ENCODE measurements at places on chromosomes 4 and X.
A peak's percentile ranks its signal among the peaks of the same experiment; 100 is the strongest.

DNA sequence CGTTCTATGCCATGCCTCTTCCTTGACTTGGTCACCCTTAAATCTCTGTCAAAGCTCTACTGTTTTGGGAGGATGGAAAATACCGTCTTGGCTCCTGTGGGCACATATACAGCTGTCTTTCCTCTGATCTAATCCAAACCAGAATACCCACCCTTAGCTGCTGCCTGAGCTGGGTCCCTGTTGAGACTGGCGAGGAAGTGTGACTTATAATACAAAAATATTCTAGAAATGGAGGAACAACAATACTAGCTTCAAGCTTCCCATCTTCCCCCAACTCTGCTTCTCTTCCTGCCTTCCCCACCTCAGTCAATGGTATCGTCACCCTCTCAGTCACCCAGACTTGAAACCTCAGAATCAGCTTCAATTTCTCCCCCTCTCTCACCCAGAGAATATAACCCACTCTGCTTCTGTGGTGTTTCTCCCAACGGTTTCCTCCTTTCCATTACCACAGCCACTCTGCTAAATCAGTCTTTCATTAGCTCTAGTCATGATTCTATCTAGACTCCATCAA, 599 bp upstream of the IL2RG start:
- DNase-seq = peak; percentile 26

- DNase-seq = no peak
Observed at GRCh38 chrX:56125946-56126345, 106.2 kb upstream of the KLF8 start.

- no peak for DNase-seq
Observed at GRCh38 chr4:175071123-175071522, 153.0 kb downstream of the ADAM29 start.

DNA sequence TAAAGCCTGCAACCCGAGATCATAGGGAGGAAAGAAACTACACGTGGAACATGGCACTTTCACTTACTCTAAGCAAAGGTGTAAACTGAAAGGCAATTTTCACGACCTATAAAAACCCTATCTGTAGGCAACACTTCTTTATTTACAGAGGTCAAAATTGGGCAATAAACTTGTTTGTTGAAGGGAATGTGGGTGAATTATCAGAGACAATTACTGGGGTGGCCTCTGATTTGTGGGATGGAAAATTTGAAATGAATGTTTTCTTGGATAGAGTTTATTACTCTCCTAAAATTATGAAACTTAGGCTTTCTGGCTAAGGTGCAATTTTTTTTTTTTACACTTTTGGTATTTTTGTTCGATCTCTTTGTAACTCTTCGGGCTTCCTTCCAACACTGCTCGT, 734.1 kb upstream of the TENM3 start:
- DNase-seq = no peak

GRCh38 chrX:148588649-148589310, 88.4 kb downstream of the AFF2 start:
- DNase-seq = no peak

- DNase-seq = no peak
Observed at GRCh38 chrX:70169281-70169680, 8.0 kb upstream of the DGAT2L6 start.

DNA sequence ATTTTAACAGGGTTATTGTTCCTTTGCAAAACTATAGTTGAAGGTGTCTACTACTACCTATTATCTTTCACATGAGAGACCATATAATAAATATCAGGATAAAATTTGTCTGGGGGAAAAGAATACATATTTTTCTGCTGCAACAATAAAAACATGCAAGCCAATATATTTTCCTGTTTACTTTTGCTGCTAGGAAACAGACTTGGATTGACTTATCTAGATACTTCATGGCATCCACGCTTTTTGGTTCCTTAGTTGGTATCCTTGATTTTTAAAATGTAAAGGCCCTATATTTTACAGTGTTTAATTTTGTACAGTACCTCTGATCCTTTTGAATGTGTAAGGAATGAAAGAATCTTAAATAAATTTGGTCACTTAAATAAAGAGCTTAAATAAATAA, 150.6 kb downstream of the GPC3 start:
- no peak for DNase-seq

- peak; percentile 68 for DNase-seq
Observed at GRCh38 chrX:11137543-11138139, 26.5 kb downstream of the HCCS start.

GRCh38 chr4:184815046-184815877, 10.5 kb downstream of the ACSL1 start:
- peak; percentile 92 for DNase-seq

DNA sequence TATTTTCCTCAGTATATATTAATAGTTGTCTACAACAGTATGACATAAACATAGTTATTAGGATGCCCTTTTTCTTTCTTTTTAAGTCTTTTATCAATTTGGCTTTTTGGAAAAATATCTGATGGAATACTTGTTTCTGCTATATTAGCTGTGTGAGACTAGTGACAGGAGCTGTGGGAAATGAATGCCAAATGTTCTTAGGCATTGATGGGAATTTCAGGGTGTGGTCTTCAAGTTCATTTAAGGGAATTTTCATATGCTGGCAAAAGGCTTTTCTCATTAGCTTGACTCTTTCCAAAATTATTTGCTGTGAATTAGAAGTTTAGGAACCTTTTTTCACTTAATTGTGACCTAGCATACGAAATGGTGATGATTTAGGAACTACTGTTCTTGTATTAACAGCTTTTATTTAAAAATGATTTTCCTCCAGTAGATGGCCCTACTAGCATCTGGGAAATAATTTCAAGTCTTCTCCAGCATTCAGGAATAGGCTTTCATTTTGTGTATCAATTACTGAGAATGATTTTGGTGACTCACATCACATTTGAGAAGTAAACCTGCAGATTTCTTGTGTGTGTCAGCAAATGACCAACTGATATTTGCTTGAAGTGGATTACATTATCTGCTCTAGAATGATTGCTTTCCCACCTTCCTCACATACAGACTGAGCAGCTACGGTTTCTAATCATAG, 70.9 kb downstream of the HTT start:
- peak; percentile 26 for DNase-seq

GRCh38 chr4:165751882-165752281, 121.2 kb upstream of the TLL1 start:
- no peak for DNase-seq

GRCh38 chr4:163610648-163611047, 116.2 kb downstream of the TMA16 start:
- DNase-seq = no peak

DNA sequence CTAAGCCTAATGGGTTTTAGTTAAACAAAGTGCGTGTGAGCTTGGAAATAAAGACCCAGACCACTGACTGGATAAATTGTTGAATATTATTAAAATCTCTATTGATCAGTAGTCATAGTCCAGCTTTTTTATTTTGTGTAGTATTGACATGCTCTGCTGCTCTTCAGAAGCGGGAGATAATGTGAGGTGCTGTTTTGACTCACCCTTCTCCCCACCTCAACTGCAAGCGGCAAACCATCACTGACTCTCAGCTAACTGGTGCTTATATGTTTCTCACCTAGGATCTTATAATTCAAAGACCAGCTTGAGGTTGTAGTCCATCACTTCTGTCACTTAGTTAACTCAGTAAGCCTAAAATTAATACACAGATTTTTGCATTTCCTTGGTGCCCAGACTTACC, 72.2 kb downstream of the COMMD8 start:
- DNase-seq = no peak

DNA sequence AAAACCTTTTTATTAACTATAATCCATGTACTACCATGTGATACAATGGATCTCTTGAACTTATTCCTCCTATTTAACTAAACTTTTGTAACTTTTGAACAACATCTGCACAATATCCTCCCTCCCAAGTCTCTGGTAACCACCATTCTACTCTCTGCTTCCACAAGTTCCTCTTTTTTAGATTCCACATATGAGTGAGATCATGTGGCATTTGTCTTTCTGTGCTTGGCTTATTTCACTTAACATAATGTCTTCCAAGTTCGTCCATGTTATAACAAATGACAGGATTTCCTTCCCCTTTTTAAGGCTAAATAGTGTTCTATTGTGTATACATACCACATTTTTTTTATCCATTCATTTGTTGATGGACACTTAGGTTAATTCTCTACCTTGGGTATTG, 28.1 kb downstream of the DCAF8L1 start:
- DNase-seq = no peak

DNA sequence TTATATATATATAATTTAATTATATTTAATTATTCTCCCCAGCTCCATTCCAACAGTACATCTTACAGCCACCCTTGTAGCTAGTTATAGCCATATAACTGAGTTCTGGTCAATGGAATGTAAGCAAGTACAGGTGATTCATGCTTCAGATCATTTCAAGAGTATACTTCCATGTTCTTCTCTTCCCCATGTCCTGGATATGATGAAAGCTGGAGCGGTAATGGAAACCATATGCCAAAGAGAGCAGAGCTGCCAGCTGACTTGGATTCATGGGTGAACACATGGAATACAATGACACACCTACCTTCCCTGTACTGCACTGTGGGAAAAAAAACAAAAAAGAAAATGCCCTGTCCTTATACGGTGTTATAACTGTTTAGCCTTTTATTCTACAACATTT, 17.5 kb upstream of the CORIN start:
- peak; percentile 15 for DNase-seq

DNA sequence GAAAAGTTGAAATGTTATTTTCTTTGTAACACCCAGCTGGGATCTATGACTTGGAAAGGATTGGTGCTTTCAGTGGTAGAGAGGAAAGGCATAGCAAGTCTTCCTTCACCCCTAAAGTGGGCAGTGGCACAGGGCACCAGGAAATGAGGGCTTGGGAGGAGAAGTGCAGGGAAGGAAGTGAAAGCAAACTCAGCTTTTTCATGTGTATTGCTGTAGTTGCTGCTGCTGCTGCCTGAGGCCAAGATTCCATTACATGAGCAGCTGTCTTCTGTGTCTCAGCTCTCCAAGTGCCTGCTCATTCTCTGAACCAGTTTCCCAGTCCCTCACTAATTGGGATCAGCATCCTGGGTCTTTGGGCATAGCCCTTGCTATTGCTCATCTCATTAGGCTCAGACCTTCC, 2.6 kb downstream of the HCCS start:
- DNase-seq = no peak

GRCh38 chrX:79167462-79167861, 23.0 kb downstream of the GPR174 start:
- no peak for DNase-seq

DNA sequence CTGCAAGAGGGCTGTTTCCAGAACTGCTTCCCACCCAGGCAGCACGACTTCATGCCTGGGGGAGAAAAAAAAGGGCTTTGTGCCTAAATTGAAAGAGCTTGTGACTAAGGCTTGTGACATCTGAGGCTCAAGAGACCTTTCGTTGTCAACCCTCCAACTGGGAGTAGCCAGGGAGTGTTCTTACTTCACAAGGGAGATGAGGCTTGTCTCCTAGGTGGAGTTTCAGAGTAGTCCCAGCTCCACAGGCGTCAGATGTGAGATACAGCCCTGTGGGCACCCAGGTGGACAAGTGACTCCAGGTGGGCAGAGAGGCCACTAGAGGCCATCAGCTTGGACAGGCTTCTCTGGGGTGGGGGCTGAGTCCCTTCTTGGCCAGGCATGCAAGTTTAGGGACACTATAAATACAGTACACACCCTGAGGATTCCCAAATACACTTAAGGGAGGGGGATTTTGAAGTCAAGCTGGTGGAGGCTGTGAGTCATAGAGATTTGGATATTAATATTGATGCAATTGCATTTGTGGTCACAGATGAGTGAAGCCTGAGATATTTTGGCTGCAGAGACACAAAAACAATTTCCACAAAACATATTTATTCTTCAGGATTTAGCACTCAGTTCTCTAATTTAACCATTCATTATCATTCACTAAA, 40.1 kb upstream of the SETD7 start:
- peak; percentile 23 for DNase-seq

GRCh38 chrX:136780241-136780640, 491 bp downstream of the ARHGEF6 start:
- DNase-seq = no peak

DNA sequence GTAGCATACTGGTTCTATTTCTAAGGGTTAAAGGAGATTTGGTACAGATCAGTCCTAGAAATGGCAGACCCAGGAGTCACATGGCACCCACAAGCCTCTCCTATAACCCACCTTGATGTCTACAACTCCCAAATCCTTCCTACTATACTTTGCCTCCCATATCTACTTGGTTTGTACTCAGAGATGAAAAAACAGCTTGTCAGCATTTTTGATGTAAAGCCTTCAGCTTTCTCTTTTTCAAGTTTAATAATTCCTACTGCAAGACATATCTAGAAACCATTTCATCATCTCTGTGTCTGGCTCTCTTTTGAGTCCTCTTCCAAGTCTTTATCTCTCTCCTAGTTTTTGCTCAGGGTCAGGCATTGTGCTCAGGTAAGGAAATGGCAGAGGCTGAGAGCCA, 82.9 kb downstream of the NYX start:
- no peak for DNase-seq

DNA sequence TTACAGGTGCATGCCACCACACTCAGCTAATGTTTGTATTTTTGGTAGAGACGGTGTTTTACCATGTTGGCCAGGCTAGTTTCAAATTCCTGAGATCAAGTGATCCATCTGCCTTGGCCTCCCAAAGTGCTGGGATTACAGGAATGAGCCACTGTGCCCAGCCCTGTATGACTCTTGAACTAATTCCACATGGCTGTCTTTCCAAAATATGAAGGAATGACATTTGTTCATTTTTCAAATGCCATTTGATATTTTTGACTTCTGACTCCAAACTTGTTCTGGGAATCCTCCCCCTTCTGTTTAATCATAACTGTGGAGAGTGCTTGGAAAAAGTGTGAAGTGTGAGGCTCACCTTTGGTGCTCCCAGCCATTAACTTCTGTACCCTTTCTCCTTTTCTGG, 119.2 kb downstream of the NHS start:
- no peak for DNase-seq

- DNase-seq = no peak
Observed at GRCh38 chrX:70439016-70439415, 5.6 kb upstream of the DLG3 start.

DNA sequence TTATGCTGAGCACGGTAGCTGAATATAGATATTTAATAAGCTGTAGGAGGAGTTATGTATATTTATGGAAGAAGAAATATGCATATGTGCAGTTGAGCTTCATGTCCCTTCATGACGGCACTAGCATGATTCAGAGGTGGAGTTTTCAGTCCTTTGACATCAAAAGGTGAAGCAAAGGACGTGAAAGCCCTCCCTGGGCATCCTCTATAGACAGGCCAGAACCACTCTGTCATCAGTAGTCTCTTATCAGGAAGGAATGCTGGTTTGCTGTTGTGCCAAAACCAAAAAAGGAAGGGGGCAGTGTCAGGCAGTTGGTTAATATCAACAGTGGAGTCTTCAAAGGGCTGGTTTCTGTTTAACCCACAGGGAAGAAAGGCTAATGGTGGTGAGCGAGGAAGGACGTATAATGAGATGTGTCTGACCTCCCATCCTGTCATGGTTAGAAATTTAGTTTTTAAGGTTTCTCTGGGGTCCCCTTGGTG, 23.5 kb upstream of the IL2 start:
- DNase-seq = no peak

GRCh38 chrX:134990801-134991481, at the start of gene SMIM10:
Gene SMIM10 (plus strand): TSS chrX:134990991. CDS start chrX:134991096, 105 bp downstream.
- peak; percentile 66 for DNase-seq
